ENCODE measurements at places on chromosomes 1 and 21.

GRCh38 chr21:41954654-41955499 lies 1.1 kb upstream of the C2CD2 start:
- DNase-seq = no peak

DNA sequence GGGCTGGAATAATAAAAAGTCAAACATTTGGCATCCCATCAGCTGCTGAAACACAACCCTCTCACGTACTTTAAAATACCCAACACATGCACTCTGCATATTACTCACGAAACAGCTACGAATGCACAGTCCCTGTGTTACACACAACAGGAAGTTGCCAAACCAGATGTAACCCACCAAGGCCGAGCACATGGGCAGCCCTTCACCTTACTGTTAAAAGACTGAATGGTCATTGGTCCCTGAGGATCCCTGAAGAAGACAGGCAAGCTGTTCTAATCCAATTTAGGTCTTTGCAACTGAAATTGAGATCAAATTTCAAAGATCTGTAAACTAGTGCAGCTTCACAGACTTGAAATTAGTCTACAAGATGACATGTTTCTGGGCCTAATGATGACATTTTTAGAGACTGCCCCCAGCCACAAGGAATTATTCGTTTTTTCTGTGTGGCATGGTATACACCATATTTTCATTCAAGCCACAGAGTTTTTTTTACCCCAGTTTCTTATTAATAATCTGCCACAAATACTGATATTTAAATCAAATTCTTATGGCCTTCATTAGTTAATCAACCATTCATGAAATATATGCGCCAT lies 25.6 kb upstream of the IER5 start:
- DNase-seq = no peak

DNA sequence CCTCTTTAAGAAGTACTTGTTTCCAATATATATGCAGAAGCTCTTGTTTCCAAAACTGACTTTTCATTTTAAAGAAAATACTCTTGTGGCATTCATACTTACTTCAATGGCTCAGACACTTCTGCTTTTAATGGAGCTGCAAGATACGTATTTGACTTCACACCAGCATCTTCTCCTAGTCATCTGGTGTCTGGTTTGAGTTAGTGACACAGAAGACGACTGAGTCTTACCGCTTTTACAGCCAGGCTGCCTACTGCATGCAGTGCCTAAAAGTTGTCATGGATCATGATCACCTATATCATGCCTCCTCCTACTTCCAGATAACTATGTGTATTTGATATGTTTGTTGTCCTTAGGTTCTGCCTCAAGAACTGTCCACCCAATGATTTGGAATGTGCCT lies 185.9 kb downstream of the TPR start:
- no peak for DNase-seq

- DNase-seq = no peak
These were observed 8.0 kb upstream of the CA6 start for GRCh38 chr1:8937701-8938100.

DNA sequence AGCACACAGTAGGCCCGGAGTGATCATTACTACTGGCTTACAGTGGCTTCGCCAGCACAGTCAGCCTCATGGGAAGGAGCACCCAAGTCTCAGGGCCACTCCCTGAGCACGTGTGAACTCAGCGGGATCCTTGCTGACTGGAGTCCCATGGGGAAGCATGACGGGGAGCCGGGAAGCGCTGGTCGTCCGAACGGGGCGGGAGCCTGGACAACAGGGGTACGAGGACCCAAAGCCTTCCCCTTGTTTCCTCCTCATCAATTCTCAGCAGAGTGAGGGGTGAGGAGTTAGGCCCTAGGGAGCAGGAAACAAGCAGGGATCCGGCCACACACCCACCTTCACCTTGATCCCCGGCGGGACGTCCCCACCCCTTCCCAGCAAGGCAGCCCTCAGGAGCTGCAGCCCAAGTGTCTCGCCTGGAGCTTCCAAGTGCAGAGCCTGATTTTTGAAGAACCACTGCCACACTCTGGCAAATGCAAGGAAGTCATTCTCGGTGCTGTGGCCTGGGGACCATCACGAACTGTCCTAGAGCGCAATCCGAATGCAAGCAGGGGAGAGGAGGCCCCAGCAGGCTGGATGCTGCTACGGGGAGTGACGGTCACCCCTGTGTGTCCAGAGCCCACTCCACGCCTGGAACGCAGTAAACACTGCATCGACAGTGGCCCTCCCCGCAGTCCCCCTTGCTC lies 35.5 kb downstream of the TOMM20 start:
- no peak for DNase-seq

DNA sequence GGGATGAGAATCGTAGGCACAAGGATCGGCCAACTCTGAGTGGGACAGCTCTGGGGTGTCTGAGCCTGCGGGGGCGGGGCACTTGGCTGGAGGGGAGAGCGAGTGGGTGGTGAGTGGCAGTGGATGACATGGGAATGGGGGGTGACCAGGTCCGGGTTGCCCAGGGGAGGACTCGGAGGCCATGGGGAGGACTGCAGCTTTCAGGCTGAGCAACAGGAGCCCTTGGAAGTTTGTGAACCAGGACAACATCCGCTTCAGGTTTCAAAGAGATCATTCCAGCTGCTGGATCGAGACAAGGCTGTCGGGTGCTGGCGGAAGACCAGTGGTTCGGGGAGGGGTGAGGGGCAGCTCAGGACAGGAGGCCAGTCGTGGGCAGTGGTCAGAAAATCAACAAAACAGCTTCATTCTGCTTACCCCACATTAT lies 124.4 kb upstream of the IRF2BP2 start:
- no peak for DNase-seq

DNA sequence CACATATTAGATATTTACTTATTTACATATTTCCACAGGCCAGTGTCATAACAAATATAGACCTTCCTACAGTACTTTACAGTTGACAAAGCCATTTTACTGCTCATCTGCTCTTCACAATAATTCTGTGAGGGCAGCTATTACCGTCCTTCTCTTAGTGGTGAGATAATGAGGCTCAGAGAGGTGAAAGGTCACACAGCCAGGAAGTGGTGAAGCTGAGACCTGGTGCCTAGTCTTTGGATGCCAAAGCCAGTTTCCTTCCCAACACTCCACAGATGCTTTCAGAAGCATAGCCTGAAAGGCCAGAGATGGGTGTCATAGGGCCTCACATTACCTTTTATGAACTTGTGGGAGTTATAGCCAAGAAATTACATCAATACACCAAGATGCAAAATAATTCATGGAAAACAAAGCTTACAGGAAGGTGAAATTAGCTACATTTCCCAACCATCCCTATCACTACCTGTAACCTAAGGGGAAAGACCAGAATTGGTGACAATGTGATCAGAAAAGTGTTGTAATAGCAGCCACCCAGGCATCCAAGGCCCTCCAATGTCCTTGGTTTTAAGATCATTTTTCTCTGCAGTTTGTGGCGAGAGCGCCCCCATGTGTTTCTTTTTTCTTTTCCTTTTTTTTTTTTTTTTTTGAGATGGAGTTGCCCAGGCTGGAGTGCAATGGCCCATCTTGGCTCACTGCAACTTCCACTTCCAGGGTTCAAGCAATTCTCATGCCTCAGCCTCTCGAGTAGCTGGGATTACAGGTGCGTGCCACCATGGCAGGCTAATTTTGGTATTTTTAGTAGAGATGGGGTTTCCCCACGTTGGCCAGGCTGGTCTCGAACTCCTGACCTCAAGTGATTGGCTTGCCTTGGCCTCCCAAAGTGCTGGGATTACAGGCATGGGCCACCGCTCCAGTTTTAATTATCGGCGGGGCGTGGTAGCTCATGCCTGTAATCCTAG lies 26.5 kb upstream of the RPL11 start:
- DNase-seq = no peak

Data from activated CD4-positive, CD25-positive, alpha-beta regulatory T cell (primary cell).